ENCODE measurements at places on chromosomes 13 and 19. TPM values are rescaled to one million over a fixed set of nuclear protein-coding genes. Genes with fewer than 3 reads are reported as not detected.

KLK3 gene
- total RNA-seq = not detected

STOML3 gene
- not detected for total RNA-seq

C19orf67 gene
- 0.31 TPM for total RNA-seq

DNA sequence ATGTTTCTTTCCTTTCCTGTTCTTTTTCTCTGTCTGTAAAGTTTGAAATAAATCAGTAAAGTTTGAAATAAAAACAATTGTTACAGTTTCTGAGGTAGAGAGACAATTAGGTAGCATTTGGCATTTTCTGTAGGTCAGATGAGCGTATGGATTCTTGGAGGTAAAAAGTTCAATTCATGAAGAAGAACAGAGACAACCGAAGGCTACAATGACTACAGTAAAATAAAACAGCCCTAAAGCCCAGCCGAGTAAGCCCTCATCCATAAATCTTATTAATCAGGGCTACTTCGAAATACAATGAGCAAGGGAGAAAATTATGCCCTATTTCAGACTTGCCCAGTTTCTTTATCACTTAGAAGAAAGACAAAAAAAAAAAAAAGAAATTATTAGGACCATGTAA lies 941.9 kb upstream of the SLC10A2 start:
- H3K36me3 ChIP-seq = no peaks in the 10 kb centered on the region
- DNase-seq = no peak
- no peaks in the 10 kb centered on the region for H3K4me1 ChIP-seq
- no peak overlapping the region for H3K27ac ChIP-seq
- no peak overlapping the region for H3K4me3 ChIP-seq

DNA sequence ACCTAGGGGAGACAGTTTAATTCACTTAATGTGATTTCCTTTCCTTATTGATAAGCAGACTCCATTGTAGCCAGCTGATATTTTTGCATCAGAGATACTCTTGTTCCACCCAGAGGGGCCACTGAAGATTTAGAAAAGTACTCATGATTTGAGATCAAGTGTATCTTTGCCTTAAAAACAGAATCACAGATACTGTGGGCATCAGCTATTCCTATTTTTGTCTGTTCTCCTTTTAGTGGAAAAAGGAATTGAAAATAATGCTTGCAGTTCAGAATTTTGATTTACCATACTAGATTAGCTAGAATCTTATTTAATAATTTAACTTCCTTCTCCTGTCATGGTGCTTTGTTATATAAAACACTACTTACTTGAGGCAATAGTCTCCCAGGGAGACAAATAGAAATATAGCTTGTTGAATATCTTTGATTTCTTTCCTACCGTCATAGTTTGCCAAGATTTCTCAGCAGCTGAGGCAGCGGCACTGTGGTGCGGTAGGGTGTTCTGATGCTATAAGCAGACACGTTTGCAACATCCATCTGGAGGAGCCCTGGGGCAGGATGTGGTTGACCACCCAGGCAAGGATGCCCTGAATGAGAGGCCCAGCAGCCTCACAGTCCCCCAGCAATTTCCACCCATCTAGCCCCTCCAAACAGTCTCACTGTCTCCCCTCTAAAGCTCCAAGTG lies 47.0 kb upstream of the RAP2A start:
- peaks cover 3% of the 10 kb centered on the region for H3K36me3 ChIP-seq
- H3K4me1 ChIP-seq = peaks cover 11% of the 10 kb centered on the region
- no peak overlapping the region for H3K4me3 ChIP-seq
- peak overlapping the region; percentile 16 for H3K27ac ChIP-seq

GRCh38 chr13:93700115-93700514 lies 473.5 kb downstream of the GPC6 start:
- H3K4me3 ChIP-seq = no peak overlapping the region
- no peak overlapping the region for H3K27ac ChIP-seq

- no peak for DNase-seq
- H3K4me1 ChIP-seq = peaks cover 2% of the 10 kb centered on the region
- no peaks in the 10 kb centered on the region for H3K36me3 ChIP-seq
- H3K4me3 ChIP-seq = no peak overlapping the region
- H3K27ac ChIP-seq = peak overlapping the region; percentile 37
Observed at GRCh38 chr19:31268751-31269383, 80.4 kb downstream of the TSHZ3 start.
